ENCODE measurements at places on chromosomes 2 and 18.

DNA sequence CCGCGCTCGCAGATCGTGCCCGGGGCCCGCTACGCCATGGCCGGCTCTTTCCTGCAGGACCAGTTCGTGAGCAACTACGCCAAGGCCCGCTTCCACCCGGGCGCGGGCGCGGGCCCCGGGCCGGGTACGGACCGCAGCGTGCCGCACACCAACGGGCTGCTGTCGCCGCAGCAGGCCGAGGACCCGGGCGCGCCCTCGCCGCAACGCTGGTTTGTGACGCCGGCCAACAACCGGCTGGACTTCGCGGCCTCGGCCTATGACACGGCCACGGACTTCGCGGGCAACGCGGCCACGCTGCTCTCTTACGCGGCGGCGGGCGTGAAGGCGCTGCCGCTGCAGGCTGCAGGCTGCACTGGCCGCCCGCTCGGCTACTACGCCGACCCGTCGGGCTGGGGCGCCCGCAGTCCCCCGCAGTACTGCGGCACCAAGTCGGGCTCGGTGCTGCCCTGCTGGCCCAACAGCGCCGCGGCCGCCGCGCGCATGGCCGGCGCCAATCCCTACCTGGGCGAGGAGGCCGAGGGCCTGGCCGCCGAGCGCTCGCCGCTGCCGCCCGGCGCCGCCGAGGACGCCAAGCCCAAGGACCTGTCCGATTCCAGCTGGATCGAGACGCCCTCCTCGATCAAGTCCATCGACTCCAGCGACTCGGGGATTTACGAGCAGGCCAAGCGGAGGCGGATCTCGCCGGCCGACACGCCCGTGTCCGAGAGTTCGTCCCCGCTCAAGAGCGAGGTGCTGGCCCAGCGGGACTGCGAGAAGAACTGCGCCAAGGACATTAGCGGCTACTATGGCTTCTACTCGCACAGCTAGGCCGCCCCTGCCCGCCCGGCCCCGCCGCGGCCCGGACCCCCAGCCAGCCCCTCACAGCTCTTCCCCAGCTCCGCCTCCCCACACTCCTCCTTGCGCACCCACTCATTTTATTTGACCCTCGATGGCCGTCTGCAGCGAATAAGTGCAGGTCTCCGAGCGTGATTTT, 7.6 kb downstream of the TBR1 start:
- no peak for DNase-seq

GRCh38 chr2:14996351-14997014, 364.0 kb downstream of the LRATD1 start:
- no peak for DNase-seq

GRCh38 chr2:170488807-170489206, 226.3 kb upstream of the SP5 start:
- DNase-seq = no peak

DNA sequence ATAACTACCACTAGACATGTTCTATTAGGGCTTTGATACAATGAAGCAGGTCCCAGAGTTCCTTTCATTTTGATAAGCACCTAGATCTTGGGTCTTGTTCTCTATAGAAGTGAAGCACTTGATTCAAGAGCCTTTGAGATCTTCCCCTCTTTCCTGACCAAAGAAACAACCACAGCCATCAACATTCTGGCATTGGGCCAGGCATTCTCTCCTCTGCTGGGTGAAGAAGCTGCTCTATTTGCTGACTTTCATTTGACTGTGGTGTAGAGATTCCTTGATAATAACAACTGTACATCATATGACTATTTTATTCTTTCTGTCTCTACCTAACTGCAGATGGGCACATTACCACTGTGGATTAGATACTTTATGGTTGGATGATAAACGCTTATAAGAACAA, 96.6 kb upstream of the LYPD1 start:
- no peak for DNase-seq

GRCh38 chr2:3469486-3469885, 49.8 kb downstream of the ADI1 start:
- DNase-seq = no peak

GRCh38 chr2:28158791-28159190, 233.9 kb upstream of the FOSL2 start:
- DNase-seq = no peak

- DNase-seq = no peak
Measured at GRCh38 chr2:170180031-170180566, 2.2 kb downstream of the MYO3B start.

GRCh38 chr2:205758051-205758450, 75.8 kb downstream of the NRP2 start:
- DNase-seq = no peak

- no peak for DNase-seq
Measured at GRCh38 chr2:1680222-1681016, 63.9 kb downstream of the PXDN start.

- no peak for DNase-seq
Measured at GRCh38 chr2:105390454-105390853, 8.4 kb downstream of the FHL2 start.

GRCh38 chr2:66013456-66013855, 421.5 kb upstream of the MEIS1 start:
- DNase-seq = no peak

GRCh38 chr2:151518802-151519201, 109.1 kb downstream of the RIF1 start:
- no peak for DNase-seq

DNA sequence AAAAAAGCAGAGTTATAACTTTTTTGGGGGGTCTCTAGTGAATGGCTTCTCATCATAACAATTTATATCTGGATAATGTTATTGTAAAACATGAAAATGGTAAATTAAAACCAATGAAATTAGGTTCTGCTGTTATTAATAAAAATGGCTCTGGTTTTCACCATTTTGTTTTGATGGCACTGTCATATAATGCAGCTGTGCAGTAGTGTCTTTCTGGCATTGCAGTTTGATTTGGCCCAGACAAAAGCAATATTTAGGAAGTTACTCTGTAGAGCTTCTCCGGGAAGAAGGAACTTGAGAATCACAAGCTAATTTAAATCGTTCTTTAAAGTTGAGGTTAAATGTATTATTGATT, 15.1 kb upstream of the NT5C1B start:
- DNase-seq = no peak

GRCh38 chr2:20490300-20491181, 43.7 kb downstream of the RHOB start:
- no peak for DNase-seq

DNA sequence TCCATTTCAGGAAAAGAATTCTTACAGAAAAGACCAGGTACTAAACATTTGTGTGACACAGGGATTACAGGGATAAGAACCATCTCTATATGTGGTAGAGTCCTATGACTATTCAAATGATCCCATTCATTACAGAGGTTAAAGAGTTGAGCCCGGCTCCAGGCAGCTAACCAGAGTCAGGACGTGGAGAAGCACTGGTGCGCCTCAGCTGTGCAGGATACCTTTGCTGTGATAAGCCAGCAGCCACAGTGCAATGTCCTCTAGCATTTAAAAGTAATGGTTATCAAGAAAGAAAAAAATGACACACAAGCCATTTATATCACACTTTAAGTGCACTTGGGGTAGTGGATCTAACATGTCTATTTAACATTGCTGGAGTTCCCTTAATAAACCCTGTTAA, 17.3 kb downstream of the BUB1 start:
- DNase-seq = no peak

DNA sequence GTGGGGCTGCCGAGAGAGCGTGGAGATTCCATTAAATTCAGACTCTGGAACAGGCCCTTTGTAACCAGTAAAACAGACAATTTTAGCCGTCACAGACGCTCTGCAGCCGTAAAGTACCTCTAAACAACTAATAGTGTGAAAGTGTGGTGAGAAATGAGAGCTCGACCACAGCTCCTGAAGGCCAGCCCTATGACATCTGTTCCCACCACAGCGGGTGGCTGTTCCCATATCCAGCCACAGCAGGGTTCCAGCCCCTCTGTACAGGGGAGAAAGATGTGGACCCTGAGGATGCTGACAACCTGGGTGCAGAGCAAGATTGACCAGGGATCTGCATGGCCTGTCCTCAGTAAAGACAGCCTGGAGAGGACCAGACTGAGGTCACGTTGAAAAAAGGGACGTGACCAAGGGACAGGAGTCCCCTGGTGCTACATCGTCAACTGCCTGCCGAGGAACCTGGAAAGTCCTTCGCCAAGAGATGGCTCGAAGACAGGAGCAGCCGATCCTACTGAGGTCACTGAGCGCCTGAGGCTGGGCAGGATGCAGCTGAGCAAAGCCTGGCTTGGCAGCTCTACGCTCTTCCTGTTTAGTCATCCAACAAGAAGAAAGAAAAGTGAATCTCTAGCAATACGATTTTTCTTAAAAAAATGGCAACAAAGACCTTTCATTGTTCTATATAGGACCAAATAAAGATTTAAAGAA, 831.7 kb downstream of the RNF144A start:
- DNase-seq = peak; percentile 3

DNA sequence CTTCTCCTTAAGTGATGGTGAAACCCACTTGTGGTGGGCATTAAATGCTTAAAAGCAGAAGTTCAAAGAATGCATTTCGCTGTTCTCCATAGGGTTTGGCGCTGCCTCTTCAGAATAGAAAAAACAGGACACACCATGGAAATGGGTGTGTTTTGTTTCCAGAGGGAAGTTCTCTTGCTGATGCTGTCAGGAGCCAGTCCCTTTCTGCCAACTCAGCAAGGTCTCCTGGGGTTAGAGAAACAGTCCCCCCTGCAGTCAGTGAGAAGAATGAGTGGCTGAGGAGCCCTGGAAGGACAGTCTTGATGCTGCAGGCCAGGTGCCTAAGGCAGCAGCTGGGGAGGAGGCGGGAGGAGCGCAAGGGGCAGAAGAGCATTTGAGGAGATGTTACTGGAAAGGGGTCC, 37.8 kb upstream of the ASAP2 start:
- DNase-seq = no peak

DNA sequence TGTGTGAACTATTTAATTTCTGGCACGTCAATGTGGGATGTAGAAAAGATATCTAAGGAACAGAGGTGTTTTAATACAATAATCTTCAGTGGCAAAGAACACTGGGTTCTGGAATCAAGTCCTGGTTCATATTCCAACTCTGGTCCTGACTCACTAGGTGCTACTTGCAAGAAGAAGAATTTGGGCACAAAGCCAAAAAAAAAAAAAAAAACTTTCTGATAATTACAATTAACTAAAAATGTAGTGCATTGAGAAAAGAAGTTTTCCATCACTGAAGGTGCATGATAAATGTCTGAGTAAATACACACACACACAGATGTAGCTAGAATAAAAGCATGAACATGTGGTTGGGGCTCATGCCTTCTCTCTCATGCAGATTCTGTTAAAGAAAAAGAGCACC, 424.4 kb upstream of the REG3G start:
- no peak for DNase-seq

DNA sequence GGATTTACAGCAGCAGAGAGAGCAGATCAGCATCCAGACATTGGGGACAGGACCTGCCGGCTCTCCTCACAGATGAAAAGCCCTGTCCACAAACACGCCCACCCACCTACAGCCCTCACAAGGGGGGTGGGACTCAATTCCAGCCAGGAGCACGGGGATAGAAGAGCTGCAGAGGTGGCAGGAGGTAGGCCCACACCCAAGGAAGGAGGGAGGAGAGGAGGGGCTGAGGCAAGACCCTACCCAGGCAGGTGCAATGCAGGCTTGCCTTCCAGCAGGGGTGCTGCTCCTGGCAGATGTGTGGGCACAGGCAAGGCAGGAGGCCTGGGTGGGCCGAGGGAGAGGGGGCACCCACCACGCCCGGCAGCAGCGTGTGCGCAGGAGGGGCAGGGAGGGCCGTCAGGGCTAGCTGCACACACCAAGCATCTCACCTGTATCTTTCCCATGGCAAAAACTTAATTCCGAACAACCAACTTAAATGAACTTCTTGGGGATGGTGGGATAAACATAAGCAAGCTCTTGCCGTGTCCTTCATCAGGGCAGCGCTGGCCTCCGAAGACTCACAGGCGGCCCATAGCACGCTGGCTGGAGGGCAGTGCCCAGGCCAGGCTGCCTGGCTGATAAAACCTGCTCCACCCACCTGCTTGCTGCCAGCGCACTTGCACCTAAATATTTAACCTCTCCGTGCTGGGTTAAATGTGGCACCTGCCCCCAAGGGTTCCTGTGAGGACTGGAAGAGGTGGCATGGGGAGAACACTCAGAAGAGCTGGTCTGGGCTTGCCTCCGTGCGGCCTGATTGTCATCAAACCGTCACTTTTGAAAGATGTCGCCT, 219.5 kb downstream of the HDAC4 start:
- no peak for DNase-seq

DNA sequence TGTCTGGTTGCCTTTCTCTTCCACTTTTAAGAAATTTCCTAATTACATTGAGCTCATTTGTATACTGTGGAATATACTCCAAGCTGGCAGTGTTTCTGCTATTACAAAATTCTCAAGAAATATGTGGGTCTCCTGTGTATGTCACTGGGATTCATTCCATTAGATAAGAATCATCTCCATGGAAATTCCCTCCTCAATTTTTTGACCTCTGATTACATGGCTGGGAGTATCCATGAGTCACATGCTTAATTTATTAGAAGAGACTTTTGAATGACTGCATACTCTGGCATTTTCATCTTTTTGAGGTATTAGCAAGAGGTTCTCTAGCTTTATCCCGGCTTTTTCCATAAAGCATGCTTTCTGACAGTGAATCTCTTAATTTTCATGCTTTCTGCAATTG, 665.5 kb upstream of the CNTNAP5 start:
- DNase-seq = no peak

DNA sequence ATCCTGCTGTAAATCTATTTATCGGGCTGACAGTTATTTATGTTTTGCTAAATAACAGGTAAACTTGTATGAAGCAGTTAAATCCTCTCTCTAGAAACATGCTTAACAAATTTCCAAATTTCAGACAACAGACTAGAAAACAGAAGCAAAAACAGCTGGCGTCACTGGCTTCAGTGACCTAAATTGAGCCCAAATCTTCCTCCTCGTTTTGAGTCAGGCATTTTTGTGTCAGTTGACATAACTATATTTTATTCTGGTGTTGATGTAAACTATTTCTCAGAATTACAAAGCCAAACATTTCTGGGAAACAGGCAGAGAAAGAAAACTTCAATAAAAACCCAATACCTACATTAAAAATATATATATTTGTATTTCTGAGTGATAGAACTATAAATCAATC, 21.7 kb downstream of the RBMS1 start:
- DNase-seq = no peak

GRCh38 chr2:239303711-239304532, 96.9 kb downstream of the HDAC4 start:
- DNase-seq = no peak

DNA sequence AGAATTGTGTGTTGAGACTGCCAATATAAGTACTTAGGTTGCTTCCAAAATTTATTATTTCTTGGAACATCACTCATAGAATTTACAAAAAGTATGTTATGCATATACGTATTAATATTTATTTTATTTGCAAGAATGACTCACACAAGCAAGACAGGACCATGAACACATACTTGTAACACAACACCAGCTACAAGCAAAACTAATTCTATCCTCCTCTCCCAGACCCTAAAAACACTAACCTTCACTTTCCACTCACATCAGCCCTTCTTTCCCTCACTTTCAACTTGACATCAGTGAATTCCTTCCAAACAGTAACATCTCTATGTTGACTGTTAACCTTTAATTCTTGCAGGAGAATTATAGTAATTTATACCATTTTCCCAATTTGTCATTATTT, 24.3 kb downstream of the OSBPL1A start:
- DNase-seq = no peak

Measured in SW 1271 (cell line).